ENCODE measurements at places on chromosomes 2 and 18.
A peak's percentile ranks its signal among the peaks of the same experiment; 100 is the strongest.

GRCh38 chr2:18123211-18123570 lies 244.7 kb downstream of the KCNS3 start:
- DNase-seq, result no peak

- DNase-seq, result peak; percentile 74
These were observed 4.0 kb upstream of the HNMT start for GRCh38 chr2:137960223-137960622.

GRCh38 chr18:32380559-32380958 lies 90.1 kb downstream of the GAREM1 start:
- no peak for DNase-seq

- DNase-seq, result no peak
These were observed 1.1 kb upstream of the MFSD2B start for GRCh38 chr2:24008672-24009366.

DNA sequence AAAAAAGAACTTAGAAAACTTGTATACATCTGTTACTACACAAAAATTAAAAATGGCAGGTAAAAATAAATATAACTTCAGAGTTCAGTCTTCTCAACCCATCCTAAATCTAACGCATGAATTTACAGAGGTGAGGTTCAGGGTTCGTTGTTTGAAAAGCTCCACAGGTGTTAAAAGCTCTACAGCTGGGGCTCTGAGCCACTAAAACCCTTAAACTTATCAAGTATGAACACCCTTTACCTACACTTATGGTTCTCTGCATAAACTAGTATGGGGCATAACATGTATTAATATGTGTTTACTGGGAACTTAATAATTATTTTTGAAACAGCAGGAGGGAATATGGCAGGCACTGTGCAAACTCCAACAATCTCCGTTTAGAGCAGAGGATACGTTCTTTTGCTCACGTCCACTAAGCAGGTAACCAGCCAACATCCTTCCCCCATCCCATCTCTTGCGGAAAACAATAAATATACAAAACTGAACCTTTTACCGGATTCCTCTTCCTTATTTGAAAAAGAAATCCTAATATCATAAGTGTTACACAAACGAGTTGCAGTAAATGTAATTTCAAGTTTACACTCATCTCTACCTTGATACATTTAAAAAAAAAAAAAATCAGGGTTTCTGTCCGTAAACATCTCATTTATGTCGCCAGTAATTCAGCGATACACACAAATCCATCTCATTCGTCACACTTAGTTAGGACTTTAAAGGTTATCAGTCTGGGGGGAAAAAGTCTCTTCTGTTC lies 1.3 kb downstream of the PIAS2 start:
- no peak for DNase-seq

- DNase-seq, result peak; percentile 82
These were observed 2.1 kb downstream of the ARID5A start for GRCh38 chr2:96538487-96539214.

- no peak for DNase-seq
These were observed 39.5 kb upstream of the FLACC1 start for GRCh38 chr2:201396595-201396994.

DNA sequence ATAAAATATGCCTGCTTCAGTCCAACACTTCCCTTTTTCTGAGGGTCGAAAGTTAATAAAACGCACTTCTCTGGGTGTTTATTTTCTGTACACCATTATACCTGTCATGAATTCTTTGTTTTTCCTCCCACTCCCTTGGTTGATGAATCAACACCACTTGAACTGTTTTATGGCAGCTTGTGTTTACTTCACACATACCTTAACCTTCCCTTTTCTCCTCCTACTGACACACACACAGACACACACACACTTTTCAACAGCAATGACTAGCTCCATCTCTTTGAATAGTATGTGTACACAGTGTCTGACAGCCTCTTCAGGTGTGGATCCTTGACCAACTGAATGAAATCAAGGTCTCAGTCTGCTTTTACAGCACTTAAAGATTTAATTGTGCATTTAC lies 91.3 kb downstream of the SATB2 start:
- no peak for DNase-seq

DNA sequence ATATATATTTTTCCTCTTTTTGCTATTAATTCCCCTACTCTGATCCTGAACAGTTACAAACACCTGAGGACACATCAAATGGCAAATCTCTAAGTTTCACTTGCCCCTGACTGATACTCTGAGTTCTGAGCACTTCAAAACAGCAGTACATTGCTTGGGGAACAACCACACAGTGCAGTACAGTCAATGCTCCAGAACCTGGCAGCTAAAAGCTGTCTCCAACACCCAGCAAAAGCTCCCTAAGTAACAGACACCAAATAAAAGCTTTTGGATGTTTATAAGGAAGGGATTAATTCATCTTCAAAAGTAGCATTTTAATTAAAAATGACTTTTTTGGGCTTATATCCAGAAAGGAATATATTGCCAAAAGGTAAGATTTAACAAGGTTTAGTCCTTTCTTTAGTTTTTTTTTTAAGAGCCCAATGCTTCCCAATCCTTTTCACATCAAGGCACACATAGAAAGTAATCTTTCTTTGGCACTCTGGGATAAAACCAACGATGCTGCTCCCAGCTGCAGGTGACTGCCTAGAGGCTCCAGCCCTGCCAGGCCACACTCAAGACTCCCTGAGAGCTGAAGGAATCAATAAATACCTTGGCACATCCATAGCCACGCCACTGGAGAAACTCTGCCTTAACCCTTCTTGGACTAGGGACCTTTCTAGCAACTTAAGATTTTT lies 164.9 kb upstream of the ZFP36L2 start:
- DNase-seq, result no peak

DNA sequence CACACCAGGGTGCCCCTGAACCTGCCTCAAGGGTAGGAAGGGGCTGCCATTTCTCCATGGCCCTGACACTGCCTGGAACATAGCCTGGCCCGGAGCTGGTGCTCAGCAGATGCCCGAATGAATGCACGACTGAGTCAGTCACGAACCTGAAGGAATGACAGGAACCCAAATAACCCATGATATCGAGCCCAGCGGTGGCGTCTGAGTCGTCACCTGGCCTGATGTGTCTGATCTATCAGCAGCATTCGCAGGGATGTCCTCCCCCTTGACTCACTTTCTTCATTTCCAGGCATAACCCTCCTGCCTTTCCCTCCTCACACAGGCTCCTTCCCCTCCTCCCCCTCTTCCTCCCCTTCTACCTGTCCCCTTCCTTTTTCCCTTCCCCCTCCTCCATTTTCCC lies 52.1 kb upstream of the SMAD7 start:
- no peak for DNase-seq

DNA sequence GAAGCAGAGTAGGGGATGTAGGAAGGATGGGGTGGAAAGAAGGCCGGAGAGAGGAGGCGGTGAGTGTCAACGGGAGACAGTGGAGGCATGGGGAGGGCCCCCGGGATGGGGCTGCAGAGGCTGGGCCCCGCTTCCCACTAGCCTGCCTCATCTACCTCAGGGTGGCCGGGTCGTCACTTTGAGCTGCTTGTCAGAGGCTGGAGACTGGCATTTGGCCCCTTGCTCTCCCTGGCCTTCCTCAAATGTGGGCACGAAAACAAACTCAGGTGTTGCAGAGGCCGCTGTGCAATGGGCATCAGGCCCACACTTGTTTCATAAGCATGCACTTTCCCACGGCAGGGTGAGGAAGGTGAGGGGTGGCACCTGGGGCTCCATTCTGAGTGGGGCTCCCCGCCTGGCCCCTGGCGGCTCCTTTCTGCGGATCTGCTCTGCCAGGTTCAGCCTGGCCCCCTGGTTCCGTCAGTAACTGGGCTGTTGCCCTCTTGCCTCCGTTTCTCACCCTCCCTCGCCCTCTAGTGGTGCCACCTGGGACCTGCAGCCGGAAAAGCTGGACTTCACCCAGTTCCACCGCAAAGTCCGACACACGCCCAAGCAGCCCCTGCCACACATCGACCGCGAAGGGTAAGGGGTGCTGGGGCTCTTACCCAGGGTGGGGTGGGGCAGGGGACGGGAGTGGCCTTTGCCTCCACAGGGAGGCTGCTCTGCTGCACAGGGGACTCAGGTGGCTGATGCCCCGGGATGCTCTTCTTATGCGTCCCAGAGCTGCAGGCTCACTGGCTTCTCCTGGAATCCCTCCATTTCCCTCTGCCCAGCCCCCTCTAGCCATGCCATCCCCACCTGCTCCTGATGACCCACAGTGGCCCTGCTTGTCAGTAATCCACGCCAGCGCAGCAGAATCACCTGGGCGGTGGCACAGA lies 125.4 kb downstream of the CTIF start:
- peak; percentile 72 for DNase-seq

- no peak for DNase-seq
These were observed 67.9 kb upstream of the TAF1B start for GRCh38 chr2:9775351-9775750.

- DNase-seq, result peak; percentile 63
These were observed 182.5 kb downstream of the PRKCE start for GRCh38 chr2:45833968-45834344.

- DNase-seq, result no peak
These were observed 275.6 kb downstream of the PIK3C3 start for GRCh38 chr18:42230636-42231035.

DNA sequence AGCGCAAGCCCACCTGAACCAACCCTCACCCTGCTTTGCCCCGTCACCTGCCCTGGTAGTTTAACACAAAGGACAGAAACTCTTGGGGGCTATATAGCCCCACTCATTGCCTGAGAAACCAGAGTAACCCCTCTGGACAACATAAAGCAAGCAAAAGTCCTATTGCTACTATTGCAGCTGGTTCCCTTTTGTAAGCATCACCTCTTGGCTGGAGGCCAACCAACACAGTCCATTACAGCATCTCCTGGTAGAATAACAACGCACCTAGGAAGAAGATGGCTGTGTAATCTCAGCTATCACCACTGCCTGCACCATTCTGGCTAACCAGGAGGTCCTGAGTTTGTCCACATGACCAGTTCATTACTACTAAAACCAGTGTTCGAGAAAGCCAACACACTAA lies 36.4 kb downstream of the FLACC1 start:
- no peak for DNase-seq

DNA sequence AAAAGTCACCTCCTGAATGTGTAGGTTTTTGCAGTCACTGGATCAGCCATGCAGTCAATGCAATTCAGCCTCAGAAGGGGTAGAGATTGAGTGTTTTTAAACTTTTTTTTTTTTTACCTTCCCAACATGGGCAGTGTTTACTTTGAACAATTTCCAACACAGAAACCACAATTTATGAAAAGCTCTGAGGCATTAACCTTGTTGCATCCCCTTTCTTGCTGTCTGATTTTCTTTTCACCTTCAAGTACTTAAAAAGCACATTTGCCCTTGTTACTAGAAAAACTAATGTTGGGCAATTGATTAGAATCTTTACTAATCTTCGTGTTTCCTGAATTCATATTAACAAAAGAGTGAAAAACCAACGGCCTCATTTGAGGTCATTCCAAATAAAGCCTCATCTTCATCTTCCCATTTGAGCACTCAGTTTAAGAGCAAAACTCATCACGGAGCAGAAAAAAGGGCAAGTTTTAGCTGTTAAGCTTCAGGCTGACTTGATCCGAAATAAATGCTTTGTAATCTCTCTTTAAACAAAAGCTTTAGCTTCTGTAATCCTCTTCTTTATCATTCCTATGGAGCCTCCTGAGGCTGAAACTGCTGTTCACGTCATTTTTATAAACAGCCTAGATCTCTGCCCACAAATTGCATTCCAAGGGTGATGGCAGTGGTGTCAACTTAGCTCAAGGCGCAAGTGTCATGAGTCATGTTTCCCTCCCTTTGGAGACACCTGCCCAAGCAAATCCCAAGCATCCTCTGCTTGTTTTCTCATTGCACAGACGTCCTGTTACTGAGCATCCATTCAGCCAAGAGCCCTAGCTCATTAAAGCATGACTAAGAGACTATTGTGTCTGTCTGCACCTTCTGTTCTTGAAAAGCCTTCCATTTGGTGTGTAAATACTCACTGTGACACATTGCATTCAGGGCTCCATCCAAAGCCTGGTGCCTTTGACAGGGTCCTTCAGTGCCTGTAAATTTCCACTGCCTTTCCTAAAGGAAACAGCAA lies 107.7 kb downstream of the HNMT start:
- no peak for DNase-seq

DNA sequence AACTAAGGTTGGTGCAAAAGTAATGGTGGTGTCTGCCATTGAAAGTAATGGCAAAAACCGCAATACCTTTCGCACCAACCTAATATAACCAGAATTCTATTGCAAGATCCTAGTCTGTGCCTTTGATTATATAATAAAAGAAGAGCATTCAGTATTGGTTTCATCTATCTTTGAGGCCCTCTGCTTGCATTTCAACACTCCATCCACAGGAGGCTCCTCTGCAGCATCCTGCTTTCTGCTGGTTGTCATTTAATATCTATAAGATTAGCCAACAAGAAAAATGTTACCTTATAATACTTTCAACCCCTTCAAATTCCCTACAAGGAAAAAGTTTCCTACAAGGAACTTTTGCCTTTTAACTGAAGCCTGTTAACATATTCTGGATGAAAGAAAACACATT lies 139.2 kb downstream of the CDCA7 start:
- DNase-seq, result no peak

GRCh38 chr2:46125798-46126197 lies 171.4 kb upstream of the EPAS1 start:
- DNase-seq, result no peak

- no peak for DNase-seq
These were observed 82.5 kb downstream of the TCF7L1 start for GRCh38 chr2:85215448-85216401.

DNA sequence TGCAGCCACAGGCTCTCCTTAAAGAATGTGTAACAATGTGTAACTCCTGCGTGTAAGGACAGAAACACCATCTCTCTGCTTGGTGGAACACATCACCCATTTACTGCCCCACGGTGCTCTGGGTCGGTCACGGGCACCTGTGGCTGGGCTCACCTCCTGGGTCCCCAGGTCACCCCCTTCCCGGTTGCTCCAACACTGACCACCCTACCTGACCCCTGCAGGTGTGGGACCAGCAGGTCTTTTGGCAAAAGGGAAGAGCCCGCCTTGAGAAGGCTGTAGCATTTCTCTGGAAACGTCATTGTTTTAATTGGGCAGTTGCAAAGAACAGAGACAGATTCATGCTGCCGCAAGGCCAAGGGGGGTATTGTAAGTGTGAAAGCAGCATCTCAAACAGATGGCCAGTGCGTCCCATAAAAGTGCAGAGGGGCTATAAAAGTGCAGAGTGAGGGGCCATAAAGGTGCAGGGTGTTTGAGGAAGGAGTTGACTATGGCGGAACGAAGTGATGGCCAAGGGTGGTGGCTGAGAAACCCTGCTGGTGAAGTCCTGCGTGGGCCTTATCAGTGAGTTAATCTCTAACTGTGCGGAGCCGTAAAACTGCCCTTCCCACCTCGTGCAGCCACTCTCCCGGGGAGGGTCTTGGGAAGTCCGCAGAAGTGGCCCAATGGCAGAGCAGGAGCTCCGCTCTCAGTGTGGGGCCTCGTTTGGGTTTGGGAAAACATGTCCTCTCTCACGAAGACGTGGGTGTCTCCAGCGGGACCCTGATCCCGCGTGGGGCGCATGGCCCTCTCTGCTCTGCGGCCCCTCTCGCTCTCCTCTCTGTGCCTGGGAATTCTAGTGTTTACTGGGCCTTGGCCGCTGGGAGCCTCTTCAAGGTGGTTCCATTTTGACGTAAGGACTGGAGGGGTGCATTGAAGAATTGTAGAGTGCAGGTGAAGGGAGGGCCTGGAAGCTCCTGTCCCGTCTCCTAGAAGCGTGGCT lies 13.7 kb upstream of the NEU4 start:
- DNase-seq, result no peak
